Activated CD4-positive, alpha-beta T cell treated with anti-CD3 and anti-CD28 coated beads for 1 hour (primary cell): ENCODE measurements at places on chromosomes 4 and X.

DNA sequence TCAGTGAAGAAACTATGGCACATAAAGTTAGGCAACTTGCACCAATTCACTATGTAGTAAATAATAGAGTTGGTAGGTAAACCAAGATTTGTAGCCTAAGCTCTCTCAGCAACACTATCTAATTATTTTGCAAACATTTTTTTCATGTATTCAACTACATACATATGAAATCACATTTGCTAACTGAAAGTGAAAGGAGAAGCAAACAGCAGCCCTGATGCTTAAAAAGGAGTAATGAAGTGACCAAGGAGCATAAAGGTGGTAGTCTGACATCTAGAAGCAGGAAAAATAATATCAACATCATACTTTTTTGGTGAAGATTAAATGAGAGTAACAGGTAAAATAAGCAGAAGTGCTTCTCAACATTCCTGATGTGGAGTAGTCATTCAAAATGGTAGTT is 603.7 kb downstream of the GRXCR1 start:
- DNase-seq = no peak

DNA sequence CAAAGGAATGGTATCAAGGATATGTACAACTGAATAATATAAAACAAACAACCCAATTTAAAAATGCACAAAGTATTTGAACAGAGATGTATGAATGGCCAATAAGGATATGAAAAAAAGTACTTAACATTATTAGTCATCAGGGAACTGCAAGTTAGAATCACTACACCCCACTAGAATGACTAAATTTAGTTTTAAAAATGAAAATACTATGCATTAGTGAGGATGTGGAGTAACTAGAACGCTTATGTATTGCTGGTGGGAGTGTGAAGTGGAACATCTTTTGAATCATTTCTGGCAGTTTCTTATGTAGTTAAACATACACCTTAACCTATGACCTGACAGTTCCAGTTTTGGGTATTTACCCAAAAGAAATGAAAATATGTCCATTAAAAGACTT is 13.0 kb upstream of the SLC16A2 start:
- DNase-seq = no peak

DNA sequence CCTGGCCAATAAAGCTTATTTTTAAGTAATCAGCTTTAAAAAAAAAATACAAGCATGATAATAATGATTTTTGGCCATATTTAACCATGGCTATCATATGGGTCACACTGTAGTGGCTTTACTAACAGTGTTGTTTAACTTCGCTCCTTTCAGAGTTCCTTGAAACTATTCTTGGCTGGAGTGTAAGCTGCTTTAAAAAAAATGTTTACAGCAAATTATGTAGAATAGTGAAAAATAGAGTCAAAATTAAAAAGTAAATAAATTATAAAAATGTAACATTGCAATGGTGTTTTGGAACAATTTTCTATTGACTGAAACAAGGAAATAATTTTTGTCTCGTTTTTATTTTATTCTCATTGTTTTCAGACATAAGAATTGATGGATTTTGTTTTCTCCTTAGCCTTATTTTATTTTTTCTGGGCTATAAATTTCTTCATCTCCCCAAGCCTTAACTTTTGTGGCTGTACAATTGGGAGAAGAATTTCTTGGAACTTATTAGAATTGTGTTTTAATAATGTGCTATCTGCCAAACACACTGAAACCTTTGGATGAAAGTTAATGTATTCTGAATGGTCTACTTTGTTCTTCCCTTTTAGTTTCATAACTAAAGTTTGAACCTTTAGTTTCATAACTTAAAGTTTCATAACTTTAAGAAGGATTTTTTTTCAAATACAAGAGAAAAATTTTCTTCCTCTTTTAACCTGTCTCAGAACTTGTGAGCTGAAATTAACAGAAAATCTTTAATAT is 182.0 kb downstream of the ARHGAP24 start:
- no peak for DNase-seq

DNA sequence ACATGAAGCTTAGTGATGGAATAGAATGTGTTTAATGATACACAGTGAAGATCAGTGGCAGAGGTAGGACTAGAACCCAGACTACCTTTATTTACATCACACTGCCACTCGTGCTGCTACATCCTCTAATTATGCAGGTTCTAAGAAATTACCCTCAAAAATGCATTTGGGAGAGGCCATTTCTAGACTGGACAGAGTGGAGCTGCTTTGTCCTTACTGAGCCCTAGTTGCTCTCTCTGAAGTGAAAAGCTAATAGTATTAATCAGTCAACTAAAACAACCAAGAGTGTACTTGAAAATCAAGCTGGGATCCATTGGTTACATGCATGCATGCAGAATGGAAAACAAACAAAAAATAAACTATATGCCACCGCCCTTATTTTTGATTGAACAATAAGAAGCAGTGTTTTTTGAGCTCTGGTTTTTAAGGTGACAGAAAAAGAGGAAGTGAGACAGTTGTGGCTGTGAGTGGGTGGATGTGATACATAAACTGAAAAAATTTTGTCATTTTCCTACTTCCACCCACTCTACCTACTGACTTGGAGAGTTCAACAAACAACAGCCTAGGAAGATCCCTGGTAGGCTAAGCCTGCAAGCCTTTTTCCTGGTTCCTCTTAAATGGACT is 6.8 kb upstream of the VSIG4 start:
- no peak for DNase-seq

- no peak for DNase-seq
Observed at GRCh38 chr4:104500442-104500841, 5.7 kb upstream of the CXXC4 start.

DNA sequence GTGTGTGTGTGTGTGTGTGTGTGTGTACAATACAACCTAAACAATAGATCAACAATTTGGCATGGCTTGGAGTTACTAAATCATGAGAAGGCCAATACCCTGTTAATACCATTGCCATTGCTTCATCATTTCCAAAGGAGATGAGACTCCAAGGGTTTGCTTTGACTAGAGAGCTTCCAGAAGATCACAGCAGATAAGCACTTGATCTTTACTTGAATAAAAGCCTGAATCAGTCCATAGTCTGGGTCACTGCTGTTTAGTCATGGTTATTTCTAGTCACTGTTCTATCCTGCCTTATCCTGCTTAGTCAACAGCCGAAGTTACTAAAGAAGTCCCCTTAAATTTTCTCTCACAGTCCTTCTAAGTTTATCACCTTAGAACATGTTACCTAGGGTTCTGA is 58.2 kb downstream of the RAB40AL start:
- DNase-seq = no peak

- no peak for DNase-seq
Observed at GRCh38 chr4:42123071-42123644, 29.3 kb downstream of the BEND4 start.

DNA sequence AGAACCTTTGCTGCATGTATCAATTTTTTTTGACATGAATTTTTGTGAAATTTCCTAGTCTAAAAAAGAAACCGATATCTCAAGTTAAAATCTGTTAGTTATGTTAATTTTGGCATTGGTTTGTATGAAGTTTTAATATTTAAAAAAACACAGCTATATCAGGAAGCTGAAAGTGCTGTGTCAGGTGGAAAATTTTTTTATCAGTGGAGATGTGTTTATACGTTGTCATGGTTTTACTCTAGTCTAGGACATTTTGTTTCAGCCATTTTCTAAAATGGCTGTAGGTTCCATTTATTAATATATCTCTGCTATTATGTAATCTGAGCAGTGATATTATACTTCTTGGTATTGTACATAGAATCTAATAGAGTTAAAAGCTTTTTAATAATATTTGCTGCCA is 34.2 kb downstream of the OCRL start:
- DNase-seq = no peak

GRCh38 chr4:169657470-169658107 is 37.2 kb downstream of the CLCN3 start:
- DNase-seq = no peak

- DNase-seq = no peak
Observed at GRCh38 chr4:107801766-107802211, 22.9 kb upstream of the SGMS2 start.

GRCh38 chr4:27381815-27382214 is 521.2 kb downstream of the STIM2 start:
- DNase-seq = no peak

DNA sequence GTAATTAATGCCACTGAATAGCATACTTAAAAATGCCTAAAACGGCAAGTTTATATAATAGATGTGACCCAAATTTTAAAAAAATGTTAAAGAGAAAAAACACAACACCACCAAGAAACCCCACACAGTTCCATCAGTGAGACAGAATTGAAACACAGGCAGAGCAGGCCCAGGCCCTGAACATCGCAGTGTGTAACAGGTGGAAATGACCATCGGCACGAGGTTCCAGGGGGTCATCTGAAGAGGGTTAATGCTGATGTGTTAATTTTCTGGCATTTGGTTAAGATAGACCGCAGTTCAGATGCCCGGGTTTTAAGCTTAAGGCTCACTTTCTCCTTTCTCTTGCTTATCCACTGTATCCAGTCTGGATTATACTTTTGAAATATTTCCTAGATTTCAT is 66.8 kb downstream of the ANAPC4 start:
- no peak for DNase-seq
